Pancreas (tissue), 10 donors: ENCODE measurements at places on chromosomes 7 and 10. TPM values are rescaled to one million over a fixed set of nuclear protein-coding genes. Genes with fewer than 3 reads are reported as not detected.

SYT15 gene
- 3.7 TPM for polyA plus RNA-seq

CHN2 gene
- 8.2 TPM for polyA plus RNA-seq

DNA sequence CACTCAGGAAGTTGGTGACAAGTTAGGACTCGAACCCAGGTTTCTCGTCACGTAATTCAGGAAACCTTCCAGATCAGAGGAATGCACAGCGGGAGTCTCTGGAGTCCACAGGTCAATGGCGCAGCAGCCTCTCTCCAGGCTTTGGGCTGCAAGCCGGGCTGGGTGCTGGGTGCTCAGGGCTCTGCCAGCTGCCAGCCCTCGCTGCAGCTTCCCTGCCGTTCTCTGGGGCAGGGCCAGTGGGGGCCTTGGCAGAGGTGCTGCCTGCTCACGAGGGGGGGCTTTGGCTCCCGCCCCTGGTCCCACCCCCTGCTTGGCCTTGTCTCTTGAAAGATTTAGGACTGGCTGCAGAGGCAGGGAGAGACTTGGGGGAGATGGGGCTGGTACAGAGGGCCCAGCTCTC, at the start of gene TACR2:
Gene TACR2 (minus strand): TSS at position 224 of the 400 bp plus-strand sequence. CDS start 595 bp downstream, outside the sequence.
- no peak for DNase-seq

- DNase-seq = no peak
Observed at GRCh38 chr7:100087055-100087750, 1.6 kb upstream of the COPS6 start.

CFTR gene
- 247 TPM for polyA plus RNA-seq

GRCh38 chr7:151742713-151743480, 134.0 kb downstream of the PRKAG2 start:
- DNase-seq = no peak

CALHM1 gene
- polyA plus RNA-seq = not detected

TSPAN12 gene
- polyA plus RNA-seq = 3.9 TPM

PARD3 gene
- polyA plus RNA-seq = 20.0 TPM

ITGA8 gene
- 1.0 TPM for polyA plus RNA-seq

GRCh38 chr10:132582137-132582536, 44.5 kb downstream of the INPP5A start:
- no peak for DNase-seq

COL17A1 gene
- polyA plus RNA-seq = 0.42 TPM

DNA sequence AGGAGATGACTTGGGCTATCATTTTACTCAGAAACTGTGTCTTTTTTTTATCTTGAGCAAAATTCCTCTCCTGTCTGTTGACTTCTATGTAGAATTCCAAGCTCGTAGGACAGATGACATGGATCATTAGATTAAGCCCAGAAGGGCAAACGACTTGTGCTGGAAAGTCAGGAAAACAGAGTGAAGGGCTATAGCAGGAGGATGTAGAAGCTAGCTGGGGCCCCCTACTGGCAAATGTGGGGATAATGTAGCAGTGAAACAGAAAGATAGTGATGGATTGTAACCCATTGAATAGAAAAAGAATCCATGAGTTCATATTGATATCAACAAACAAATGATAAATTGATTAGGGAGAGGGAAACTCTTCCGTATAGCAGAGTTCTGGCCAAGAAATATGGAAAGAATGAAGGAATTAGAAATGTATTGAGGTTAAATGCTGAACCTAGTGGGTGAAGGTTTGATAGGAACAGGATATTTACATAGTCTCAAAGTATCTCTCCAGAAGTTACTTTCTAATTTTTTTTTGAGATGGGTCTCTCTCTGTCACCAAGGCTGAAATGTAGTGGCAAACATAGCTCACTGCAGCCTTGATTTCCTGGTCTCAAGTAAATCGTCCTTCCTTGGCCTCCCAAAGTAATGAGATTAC, 103.6 kb downstream of the LYZL1 start:
- no peak for DNase-seq

TMEM213 gene
- polyA plus RNA-seq = 0.30 TPM

DNA sequence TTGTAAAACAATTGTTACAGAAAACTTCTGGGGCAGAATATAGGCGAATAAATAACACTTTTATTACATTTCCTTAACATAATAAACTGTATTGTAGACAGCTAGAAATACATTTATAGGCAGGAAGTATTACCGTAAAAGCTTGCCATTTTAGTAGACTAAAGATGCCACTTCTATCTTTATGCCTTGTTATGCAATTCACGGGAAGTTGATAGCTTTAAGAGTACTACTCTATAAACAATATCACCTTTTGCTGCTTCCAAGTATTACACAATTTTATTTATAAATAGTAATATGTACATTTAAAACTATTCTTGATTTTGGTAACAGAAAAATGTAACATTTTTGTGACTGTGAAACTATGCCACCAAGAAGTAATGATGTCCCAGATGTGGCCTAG, 37.9 kb downstream of the PALS2 start:
- DNase-seq = no peak

DNA sequence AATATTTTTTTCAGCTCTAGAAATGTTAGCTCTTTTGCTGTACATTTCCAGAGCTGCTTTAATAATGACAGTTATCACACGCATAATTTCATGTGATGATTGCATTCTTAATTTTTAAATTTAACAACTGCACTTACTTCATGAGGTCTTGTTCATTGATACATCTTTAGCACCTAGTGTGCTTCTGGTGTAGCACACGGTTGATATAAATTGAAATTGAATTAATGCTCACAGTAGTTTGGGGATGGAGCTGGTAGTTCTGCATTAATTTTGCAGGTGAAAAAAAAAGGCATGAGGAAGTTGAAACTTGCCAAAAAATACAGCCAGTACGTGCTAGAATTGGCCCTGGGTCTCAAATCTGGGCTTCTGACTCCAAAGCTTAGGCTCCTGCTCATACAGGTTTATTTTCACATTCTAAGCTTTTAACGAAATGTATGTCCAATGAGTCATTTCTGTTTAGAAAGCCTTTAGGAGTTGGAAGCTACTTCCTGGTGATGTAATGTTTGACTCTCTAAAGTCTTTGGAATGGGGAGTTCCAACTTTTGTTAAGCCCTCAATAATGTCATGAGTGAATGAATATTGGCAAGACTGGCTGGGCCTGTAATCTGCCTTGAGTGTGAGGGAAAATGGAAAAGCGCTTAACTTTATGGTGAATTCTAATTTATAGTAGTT, 62.5 kb downstream of the DAGLB start:
- peak; percentile 42 for DNase-seq

DNA sequence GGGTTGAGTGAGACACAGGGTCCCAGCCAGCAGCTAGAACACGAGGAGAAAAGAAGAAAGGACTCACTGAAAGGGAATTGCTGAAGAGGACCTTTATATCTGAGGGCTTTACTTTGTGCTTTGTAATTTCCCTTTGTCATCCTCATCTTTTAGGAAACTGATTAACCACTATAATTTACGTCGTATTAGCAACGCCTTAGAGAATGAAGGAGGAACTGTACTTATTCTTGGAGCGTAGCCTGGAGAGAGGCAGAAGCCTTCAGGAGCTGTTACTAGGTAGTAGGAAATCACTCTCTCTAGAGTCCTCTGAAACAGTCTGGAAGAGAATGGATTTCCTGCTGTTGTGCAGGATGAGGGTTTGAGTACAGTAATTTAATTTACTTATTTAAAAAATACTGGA, 101.0 kb upstream of the STEAP1B start:
- no peak for DNase-seq

DLG5 gene
- polyA plus RNA-seq = 13.0 TPM
